ENCODE measurements at places on chromosomes 7 and 10. TPM values are rescaled to one million over a fixed set of nuclear protein-coding genes. Genes with fewer than 3 reads are reported as not detected.

DPP6 gene
- 82.2 TPM for total RNA-seq

NCF1 gene
- total RNA-seq: 0.67 TPM

GRID2IP gene
- total RNA-seq: 0.67 TPM

TMEM236 gene
- total RNA-seq: 0.21 TPM

AKR1C4 gene
- not detected for total RNA-seq

BHLHA15 gene
- 1.2 TPM for total RNA-seq

GIMAP1 gene
- total RNA-seq: 23.6 TPM

GDF10 gene
- total RNA-seq: 3.6 TPM

ARHGAP22 gene
- 29.5 TPM for total RNA-seq

SYT15B gene
- total RNA-seq: 1.5 TPM

MBL2 gene
- not detected for total RNA-seq

EN2 gene
- 0.29 TPM for total RNA-seq

FRMPD2 gene
- total RNA-seq: 0.81 TPM

AKR1C2 gene
- total RNA-seq: 48.2 TPM

PLA2G12B gene
- not detected for total RNA-seq

NPC1L1 gene
- not detected for total RNA-seq

TMEM140 gene
- 33.1 TPM for total RNA-seq

SH2D4B gene
- total RNA-seq: not detected

ATG9B gene
- total RNA-seq: not detected

KBTBD2 gene
- 48.2 TPM for total RNA-seq

PRRT4 gene
- total RNA-seq: 1.1 TPM

SLC26A3 gene
- total RNA-seq: 0.45 TPM

WDFY4 gene
- 1.1 TPM for total RNA-seq

PAPSS2 gene
- total RNA-seq: 25.5 TPM

SPDYE6 gene
- total RNA-seq: not detected

ACSM6 gene
- total RNA-seq: 0.54 TPM

PIP4K2A gene
- 16.5 TPM for total RNA-seq

VSTM4 gene
- 42.9 TPM for total RNA-seq

AKR1B15 gene
- total RNA-seq: 0.56 TPM

ASCC1 gene
- 29.0 TPM for total RNA-seq

SDK1 gene
- total RNA-seq: 1.7 TPM

LIPK gene
- not detected for total RNA-seq

DYNC1I1 gene
- total RNA-seq: 6.6 TPM

IL15RA gene
- total RNA-seq: 20.8 TPM

ORC5 gene
- 21.8 TPM for total RNA-seq

NXPH1 gene
- total RNA-seq: not detected

SEMA3A gene
- 8.1 TPM for total RNA-seq
